Substantia nigra (tissue), 51 donors: ENCODE measurements at places on chromosomes 1 and 21.

- DNase-seq: no peak
Measured at GRCh38 chr1:210691039-210691610, 362.4 kb downstream of the HHAT start.

- DNase-seq: no peak
Measured at GRCh38 chr1:102715150-102715549, 393.2 kb downstream of the COL11A1 start.

DNA sequence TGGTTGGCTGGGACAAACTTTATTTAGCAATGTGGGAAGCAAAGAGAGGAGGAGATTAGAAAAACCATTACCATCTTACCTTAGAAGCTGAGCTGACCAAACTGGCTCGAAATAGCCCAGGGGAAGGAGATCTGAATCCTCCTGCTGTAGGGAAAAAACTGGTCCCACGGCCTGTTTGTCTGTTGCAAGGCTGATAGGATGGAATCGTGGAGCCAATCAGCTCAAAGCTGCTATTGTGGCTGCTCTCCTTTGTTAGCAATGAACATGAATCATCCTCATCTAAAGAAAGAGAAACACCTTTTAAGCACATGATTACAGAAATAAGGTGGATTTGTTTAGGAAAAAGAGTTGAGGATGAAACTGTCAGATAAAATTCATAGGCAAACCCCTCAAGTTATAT lies 21.5 kb downstream of the CLSPN start:
- DNase-seq: no peak

DNA sequence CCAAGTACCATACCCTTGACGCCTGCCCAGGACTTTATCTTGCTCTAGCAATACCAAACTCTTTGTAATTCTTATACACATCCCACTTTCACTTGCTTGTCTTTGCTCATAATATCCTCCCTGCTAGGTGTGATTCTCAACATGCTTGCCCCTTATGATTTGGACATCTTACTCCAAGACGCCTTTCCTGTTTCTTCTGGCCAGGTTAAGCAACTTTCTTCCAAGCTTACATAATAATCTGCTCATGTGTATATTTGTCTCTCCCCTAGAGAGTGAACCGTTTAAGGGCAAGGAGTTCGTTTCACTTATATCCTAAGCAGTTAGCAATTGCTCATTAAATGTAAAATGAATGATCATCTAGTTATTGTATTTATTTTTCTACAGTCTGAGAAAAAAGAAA lies 21.8 kb downstream of the CRYZL1 start:
- DNase-seq: no peak

DNA sequence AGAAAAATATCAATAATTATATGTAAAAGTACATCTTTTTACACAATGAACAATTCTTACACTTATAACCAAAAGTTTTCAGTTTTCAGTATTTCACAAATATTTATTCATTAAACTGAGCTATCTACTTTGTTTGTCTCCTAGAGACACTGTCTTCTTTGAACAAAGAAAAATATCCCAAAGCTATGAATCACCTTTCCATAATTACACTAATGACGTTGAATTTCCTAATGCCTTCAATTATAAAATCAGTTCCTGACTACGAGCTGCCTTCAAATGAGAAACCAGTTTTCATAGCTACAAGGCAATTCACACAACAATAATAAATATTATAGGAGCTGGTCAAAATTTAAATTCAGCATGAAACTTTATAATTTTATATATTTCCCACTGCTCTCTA lies 201.8 kb upstream of the BRINP3 start:
- DNase-seq: no peak

DNA sequence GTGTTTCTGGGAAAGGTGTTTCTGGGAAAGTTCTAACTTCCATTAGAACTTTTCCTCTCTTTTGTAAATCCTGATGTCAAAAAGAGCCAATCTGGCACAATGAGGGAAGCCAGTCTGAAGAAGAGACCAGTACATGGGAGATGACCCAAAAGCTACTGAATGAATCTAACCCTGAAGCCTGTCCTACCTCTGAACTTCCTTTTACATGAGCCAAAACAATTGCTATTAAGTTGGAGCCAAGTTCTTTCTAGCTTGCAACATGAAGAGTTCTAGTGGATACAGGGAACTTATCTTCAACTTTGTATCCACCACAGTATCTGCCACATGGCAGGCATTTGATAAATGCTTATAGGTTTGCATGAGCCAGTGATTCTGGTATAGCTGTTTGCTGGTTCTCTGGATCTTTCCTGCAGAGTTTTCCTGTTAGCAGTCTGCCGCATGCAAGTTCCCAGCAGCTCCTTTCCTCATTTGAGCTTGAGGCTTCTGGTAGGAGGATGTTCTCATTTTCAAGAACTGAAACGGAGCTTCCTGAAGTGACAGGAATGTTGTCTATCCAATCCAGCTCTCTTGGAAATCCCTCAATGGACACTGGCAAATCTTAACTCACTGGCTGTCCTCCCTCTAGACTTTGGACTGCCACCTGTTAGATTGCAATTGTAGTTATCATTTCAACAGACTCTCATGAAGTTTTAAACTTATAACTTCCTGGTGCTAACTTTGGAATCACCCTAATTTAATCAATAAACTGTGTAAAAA lies 73.1 kb upstream of the LPGAT1 start:
- no peak for DNase-seq

DNA sequence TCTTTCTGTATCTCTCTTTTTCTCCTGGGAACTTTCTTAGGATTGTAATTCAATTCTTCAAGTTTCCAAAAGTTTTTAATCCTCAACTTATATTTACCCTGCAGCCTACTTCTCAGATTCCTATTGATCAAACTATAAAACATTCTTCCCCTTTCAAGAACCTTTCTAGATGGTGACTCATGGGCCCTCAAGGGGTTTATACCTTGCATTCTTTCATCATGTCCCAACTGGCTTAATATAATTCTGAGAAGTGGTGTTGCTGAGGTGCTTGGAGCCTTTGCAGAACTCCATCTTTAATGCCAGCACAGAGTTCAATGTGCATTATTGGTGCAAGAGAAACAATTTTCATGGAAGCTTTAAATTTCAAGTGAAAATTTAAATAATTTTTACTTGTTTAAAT lies 273.4 kb downstream of the VAV3 start:
- DNase-seq: no peak

DNA sequence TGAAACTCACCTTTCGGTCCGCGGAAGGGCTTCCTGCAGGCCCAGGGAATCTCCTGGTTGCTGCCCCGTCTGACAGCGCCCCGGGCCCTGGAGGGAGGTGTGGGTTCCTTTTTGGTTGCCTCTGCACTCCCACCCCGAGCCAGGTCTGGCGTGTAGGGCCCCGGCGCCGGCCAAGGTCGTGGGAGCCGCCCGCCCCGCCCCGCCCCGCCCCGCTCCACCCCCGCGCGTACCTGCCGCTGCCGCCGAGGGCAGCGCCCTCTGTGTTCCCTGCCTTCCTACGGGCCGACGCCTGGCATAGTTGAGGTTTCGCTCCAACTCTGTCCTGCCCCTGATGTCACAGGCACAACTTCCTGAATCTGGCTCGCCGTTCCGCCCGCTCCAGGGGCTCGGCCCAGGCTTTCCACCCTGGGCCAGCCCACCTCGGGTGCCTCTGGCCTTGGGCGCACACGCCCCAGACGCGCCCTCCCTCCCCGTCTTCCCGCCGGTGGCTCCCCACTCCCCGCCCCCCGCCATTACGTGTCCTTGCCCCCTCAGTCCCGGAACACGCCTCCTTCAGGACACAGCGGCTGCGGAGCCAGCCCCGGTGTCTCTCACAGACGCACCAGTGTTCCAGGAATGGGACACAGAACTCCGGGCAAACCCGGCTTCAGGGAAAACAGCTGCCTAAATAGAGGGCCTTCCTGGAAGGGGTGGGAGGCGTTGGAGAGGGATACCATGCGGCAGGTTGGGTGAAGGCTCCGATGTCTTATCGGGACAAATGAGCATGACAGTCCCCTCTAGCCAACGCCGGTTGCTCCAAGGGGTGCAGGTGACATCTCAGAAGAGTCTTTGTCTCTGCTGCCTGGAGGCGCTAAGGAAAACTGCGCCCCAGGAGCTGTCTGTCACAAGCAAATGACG lies at the start of gene KIAA0040:
Gene KIAA0040 (minus strand): TSS at position 147 of the 897 bp plus-strand sequence. CDS start 31,763 bp downstream, outside the sequence.
- DNase-seq: no peak

DNA sequence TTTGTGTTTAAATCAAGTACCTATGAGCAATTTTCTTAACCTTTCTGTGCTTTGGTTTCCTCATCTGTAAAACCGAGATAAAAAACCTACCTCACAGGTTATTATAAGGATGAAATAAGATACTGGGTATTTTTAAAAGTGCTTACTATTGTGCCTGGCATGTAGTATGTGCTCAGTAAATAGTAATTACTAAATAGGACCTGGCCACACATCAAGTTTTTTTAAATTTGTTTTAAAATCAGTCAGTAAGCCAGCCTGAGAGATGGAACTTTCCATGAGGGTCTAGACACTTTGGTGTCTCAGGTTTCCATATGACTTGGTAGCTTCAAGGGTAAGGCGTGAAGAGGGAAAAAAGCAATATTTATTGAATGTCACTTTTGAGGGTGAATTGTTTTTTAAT lies 7.0 kb upstream of the ATF3 start:
- no peak for DNase-seq

- DNase-seq: no peak
Measured at GRCh38 chr1:182484531-182485257, 34.7 kb downstream of the RGSL1 start.

GRCh38 chr1:220113136-220113695 lies 19.3 kb downstream of the IARS2 start:
- DNase-seq: no peak
